ENCODE measurements at places on chromosomes 5 and 9.

DNA sequence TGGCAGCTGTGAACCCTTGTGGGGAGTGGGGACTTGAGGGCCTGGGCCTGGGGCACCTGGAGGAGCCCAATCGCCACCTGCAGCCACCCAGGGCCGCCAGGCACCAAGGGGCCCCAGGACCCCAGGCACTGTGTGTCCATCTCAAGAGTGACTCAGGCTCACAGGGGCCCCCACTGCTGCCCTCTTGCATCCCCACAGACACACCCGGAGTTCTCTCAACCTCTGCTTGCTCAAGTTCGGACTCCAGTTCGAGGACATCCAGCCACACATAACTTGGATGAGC, 51.9 kb downstream of the MRPL36 start:
- no peaks in the 10 kb centered on the region for H3K36me3 ChIP-seq
- no peak for DNase-seq
- H3K4me3 ChIP-seq: no peak overlapping the region
- H3K27ac ChIP-seq: no peak overlapping the region
- H3K27me3 ChIP-seq: peaks cover 56% of the 10 kb centered on the region

GRCh38 chr9:3177936-3178335, 334.0 kb upstream of the PUM3 start:
- no peak overlapping the region for H3K27ac ChIP-seq
- H3K27me3 ChIP-seq: peaks cover 42% of the 10 kb centered on the region
- no peak for DNase-seq

- H3K4me1 ChIP-seq: peaks cover 5% of the 10 kb centered on the region
- peak within 1 kb of the TSS; percentile 80 for H3K4me3 ChIP-seq
- DNase-seq: no peak
- peaks cover 6% of the 10 kb centered on the region for H3K36me3 ChIP-seq
These were observed at the start of gene PRRX2 for GRCh38 chr9:129665389-129665775. Gene PRRX2 (plus strand): TSS chr9:129665647. CDS start chr9:129665868, 221 bp downstream.

GRCh38 chr5:94992325-94992724, 292.6 kb downstream of the MCTP1 start:
- H3K27me3 ChIP-seq: no peaks in the 10 kb centered on the region
- H3K4me1 ChIP-seq: no peaks in the 10 kb centered on the region
- H3K36me3 ChIP-seq: no peaks in the 10 kb centered on the region
- no peak overlapping the region for H3K4me3 ChIP-seq
- DNase-seq: no peak

- H3K4me1 ChIP-seq: no peaks in the 10 kb centered on the region
- H3K36me3 ChIP-seq: no peaks in the 10 kb centered on the region
- no peak overlapping the region for H3K27ac ChIP-seq
- H3K4me3 ChIP-seq: no peak overlapping the region
These were observed 62.8 kb downstream of the C9orf50 start for GRCh38 chr9:129558063-129558550.

DNA sequence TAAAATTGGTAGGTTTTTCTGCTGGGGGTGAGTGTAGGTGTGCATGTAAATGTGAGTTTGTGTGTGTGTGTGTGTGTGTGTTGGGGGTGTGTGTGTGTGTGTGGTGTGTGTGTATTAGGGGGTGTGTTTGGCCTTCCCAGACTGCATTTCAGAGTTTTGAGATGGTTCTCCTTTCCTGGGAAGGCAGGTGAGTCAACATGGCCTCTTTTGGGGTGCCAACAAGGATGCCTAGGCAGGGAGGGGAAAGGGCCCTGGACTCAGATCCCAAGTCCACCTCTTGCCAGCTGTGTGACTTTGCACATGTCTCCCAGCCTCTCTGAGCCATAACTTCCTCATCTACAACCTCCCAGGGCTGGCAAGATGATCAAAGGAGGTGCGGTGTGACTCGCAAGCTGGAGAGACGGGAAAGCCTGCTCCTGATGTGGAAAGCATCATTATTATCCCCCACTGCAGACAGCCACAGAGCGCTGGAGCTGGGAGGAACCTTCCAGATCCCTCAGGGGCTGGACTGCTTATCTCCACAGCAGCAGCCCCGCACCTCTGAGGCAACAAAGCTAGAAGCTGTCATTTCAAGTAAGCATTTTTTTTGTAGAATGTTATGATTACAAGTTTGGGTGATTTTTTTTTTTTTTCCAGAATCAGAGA, 63.5 kb upstream of the TBC1D2 start:
- no peak overlapping the region for H3K27ac ChIP-seq
- no peaks in the 10 kb centered on the region for H3K36me3 ChIP-seq
- no peak overlapping the region for H3K4me3 ChIP-seq
- no peaks in the 10 kb centered on the region for H3K4me1 ChIP-seq
- peaks cover 23% of the 10 kb centered on the region for H3K27me3 ChIP-seq

- H3K36me3 ChIP-seq: no peaks in the 10 kb centered on the region
- no peaks in the 10 kb centered on the region for H3K4me1 ChIP-seq
- no peak overlapping the region for H3K27ac ChIP-seq
- DNase-seq: no peak
- H3K4me3 ChIP-seq: no peak overlapping the region
These were observed 271.9 kb downstream of the NSG2 start for GRCh38 chr5:174317256-174317894.

DNA sequence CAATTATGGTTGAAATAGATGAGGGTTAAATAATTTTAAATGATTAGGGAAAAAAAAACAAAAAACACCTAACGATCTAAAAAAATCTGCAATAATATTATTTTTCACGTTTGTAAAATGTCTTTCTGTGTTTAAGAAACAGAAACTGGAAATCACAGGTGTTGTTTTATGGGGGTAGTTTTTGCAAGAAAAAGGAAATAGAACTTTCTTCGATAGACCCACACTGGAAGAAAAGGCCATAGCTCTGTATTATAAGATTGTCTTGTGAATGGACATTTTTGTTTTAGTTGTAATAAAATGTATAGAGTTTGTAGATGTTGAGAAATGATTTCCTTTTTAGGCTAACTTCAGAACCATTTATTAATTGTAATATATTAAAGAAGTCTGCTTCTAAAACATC, 5.5 kb downstream of the CSNK1G3 start:
- no peaks in the 10 kb centered on the region for H3K27me3 ChIP-seq
- H3K4me3 ChIP-seq: no peak overlapping the region
- no peak overlapping the region for H3K27ac ChIP-seq
- peaks cover 12% of the 10 kb centered on the region for H3K36me3 ChIP-seq
- H3K4me1 ChIP-seq: peaks cover 67% of the 10 kb centered on the region

DNA sequence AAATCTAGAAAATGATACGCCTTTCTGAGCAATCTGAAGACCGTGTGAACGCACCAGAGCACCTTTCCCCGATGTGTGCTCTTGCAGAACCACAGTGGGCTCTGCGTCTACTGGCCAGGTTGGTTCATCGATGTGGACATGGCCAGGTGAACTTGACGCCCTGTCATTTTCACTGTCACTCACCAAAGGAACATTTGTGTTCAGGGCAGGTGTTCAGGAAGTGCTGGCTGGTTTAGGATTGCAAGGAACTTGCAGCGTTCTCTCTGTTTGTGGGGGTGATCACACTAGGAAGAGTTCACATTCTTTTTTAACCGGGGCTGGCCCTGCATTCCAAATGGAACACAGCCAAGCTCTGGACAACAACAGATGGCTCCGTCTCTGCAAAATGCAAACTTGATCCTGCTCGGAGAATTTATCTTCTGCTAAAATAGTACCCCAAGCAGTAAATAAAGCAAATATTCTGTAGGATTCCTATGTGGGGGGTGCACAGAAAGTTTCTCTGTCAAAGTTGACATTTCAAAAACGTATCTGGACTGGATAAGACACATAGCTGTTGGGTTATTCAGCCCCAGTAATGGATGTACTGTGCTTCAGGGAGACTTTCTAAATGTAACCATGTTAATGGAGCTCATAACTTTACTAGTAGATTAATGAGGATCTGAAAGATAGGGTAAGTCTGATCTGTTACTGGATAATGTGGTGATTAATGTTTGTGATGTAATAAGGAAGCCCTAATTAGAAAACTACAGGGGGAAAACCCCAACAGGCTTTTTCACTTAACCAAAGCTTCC, 45.7 kb upstream of the FANCC start:
- DNase-seq: no peak
- no peak overlapping the region for H3K4me3 ChIP-seq
- H3K27ac ChIP-seq: no peak overlapping the region

GRCh38 chr9:17003576-17004240, 131.1 kb upstream of the CNTLN start:
- no peaks in the 10 kb centered on the region for H3K27me3 ChIP-seq
- H3K27ac ChIP-seq: no peak overlapping the region
- H3K4me1 ChIP-seq: no peaks in the 10 kb centered on the region
- no peak for DNase-seq
- no peaks in the 10 kb centered on the region for H3K36me3 ChIP-seq

- no peak overlapping the region for H3K4me3 ChIP-seq
- H3K27me3 ChIP-seq: peaks cover 74% of the 10 kb centered on the region
- H3K4me1 ChIP-seq: no peaks in the 10 kb centered on the region
- DNase-seq: no peak
These were observed 32.6 kb downstream of the PAX5 start for GRCh38 chr9:37001459-37001858.

DNA sequence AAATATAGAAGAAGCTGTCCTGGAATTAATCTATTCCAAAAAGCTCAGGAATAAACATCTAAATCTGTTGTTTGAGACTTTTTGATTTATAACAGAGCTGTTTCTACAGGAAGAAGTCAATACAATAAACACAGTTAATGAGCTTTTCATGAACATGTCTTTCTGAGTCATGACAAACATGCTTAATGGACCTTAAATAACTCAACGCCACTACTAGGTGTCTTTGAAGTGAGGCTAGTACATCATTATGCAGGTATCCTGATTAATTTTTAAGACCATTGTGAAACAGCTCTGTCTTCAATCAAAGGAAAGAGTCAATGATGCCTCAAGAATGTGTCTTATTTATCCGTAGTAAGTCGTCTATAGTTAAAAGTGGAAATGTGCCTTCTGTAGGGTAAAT, 131.6 kb downstream of the GABRB2 start:
- no peak overlapping the region for H3K4me3 ChIP-seq
- no peaks in the 10 kb centered on the region for H3K36me3 ChIP-seq
- H3K4me1 ChIP-seq: no peaks in the 10 kb centered on the region
- H3K27ac ChIP-seq: no peak overlapping the region

GRCh38 chr5:123091298-123092222, 2.5 kb downstream of the PRDM6 start:
- DNase-seq: no peak
- H3K4me3 ChIP-seq: no peak overlapping the region
- H3K4me1 ChIP-seq: peaks cover 20% of the 10 kb centered on the region
- H3K27ac ChIP-seq: no peak overlapping the region
- H3K36me3 ChIP-seq: peaks cover 2% of the 10 kb centered on the region
- H3K27me3 ChIP-seq: peaks cover 86% of the 10 kb centered on the region

GRCh38 chr5:39558541-39558940, 133.8 kb upstream of the DAB2 start:
- H3K27me3 ChIP-seq: peaks cover 38% of the 10 kb centered on the region
- DNase-seq: no peak
- H3K4me1 ChIP-seq: no peaks in the 10 kb centered on the region
- H3K4me3 ChIP-seq: no peak overlapping the region
- H3K27ac ChIP-seq: no peak overlapping the region

DNA sequence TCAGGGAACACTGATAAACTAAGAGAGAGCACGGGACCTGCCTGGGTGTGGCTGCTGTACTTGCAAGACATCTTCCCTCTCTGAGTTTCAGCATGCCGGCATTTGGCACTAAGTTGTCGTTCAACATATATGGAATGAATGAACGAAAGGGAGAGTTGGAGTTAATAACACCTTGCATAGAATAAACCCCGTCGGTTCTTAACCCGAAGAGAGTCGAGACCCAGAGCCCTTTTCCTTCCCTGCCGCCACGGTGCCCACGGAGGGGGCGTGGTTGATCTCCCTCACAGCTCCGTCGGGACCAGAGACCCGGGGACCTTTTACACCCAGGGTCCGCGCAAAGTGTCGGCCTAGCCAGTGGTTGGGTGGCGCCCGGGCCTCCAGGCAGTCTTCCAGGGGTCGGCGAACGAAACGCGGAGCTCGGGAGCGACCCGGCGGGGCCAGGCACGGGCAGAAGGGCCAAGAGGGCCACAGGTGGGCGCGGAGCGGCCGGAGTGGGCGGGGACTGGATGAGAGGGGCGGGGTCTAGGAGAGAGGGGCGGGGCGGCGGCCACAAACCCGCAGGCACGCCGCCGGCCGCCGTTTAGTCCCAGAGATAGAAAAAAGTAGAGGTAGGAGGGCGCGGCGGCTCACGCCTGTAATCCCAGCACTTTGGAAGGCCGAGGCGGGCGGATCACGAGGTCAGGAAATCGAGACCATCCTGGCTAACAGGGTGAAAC, 735 bp upstream of the RPL26L1 start:
- peak; percentile 33 for DNase-seq
- peak overlapping the region; percentile 98 for H3K4me3 ChIP-seq
- peaks cover 19% of the 10 kb centered on the region for H3K36me3 ChIP-seq
- H3K27me3 ChIP-seq: no peaks in the 10 kb centered on the region
- H3K4me1 ChIP-seq: peaks cover 27% of the 10 kb centered on the region

DNA sequence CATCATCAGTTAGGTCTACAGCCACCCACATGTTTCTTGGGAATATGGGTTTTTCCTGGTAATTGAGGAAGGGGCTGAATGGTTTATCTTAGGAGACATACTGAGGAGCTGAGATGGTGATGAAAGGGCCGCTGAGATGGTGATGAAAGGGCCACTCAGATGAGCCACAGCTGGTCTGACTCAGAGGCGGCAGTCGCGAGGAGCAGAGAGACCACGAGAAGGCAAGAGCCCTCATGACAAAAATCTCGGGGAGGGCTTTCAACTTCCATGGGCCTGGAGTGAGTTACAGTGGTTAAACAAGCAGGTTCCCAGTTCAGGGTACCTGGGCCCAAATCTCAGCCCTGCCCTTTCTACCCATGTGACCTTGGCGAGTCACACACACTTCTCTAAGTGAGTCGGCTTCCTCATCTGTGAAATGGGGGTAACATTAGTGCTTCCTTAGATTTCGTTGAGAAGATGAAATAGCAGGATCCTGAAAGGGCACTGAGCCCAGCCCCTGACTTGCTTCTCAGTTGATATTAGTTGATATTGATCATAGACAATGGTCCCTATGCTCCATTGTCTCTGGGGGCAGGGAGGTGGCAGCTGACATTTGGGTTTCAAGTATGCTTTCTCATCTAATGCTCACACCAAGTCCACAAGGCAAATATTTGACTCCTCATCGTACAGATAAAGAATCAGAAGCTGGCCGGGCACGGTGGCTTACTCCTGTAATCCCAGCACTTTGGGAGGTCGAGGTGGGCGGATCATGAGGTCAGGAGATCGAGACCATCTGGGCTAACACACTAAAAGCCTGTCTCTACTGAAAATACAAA, 169.5 kb downstream of the RGS3 start:
- no peak overlapping the region for H3K27ac ChIP-seq
- no peak overlapping the region for H3K4me3 ChIP-seq

GRCh38 chr9:79131246-79131774, 440.5 kb upstream of the TLE4 start:
- H3K4me1 ChIP-seq: no peaks in the 10 kb centered on the region
- H3K36me3 ChIP-seq: no peaks in the 10 kb centered on the region

- no peaks in the 10 kb centered on the region for H3K4me1 ChIP-seq
- no peak overlapping the region for H3K27ac ChIP-seq
- H3K4me3 ChIP-seq: no peak overlapping the region
These were observed 21.4 kb downstream of the GLRA1 start for GRCh38 chr5:151903243-151903653.

GRCh38 chr5:79878721-79879336, 112.2 kb downstream of the MTX3 start:
- H3K4me1 ChIP-seq: no peaks in the 10 kb centered on the region
- H3K4me3 ChIP-seq: no peak overlapping the region
- no peak for DNase-seq
- H3K27me3 ChIP-seq: peaks cover 11% of the 10 kb centered on the region
- H3K36me3 ChIP-seq: no peaks in the 10 kb centered on the region
- no peak overlapping the region for H3K27ac ChIP-seq

All from central memory CD8-positive, alpha-beta T cell (primary cell).